ENCODE measurements at places on chromosomes 4 and X. TPM values are rescaled to one million over a fixed set of nuclear protein-coding genes. Genes with fewer than 3 reads are reported as not detected.

The CXorf49B gene
- not detected for total RNA-seq

The C1QTNF7 gene
- not detected for total RNA-seq

The PLP2 gene
- total RNA-seq, result 207 TPM

The SPATA4 gene
- 0.20 TPM for total RNA-seq

The ZNF157 gene
- not detected for total RNA-seq

The RHOXF2 gene
- 0.12 TPM for total RNA-seq

The CFP gene
- 1.3 TPM for total RNA-seq

The POLN gene
- total RNA-seq, result 3.1 TPM

The F9 gene
- not detected for total RNA-seq

The SGMS2 gene
- total RNA-seq, result 36.6 TPM

The PDLIM3 gene
- total RNA-seq, result 11.5 TPM

The RAB41 gene
- total RNA-seq, result not detected

The ZBED1 gene
- 21.0 TPM for total RNA-seq
